A549 treated with Mapracorat at 1 μM for 4 hours (cell line): ENCODE measurements at places on chromosomes 13 and 19. TPM values are rescaled to one million over a fixed set of nuclear protein-coding genes. Genes with fewer than 3 reads are reported as not detected.

The PTGER1 gene
- total RNA-seq = 0.09 to 0.26 TPM (median 0.12 TPM) in 5 replicates

The CYP4F12 gene
- total RNA-seq = 1.7 to 2.1 TPM (median 2.0 TPM) in 5 replicates

The C13orf46 gene
- total RNA-seq = 0.13 to 0.26 TPM (median 0.20 TPM) in 5 replicates

The PSG7 gene
- total RNA-seq = 0.07 to 0.16 TPM (median 0.10 TPM) in 3 of 5 replicates, not detected in the others

The SLC46A3 gene
- 1.4 to 2.5 TPM (median 1.5 TPM) in 5 replicates for total RNA-seq

The KIR2DL1 gene
- total RNA-seq = not detected in 5 replicates

The GPR12 gene
- not detected in 5 replicates for total RNA-seq

The RASGRP4 gene
- total RNA-seq = not detected in 5 replicates

The DHX34 gene
- 26.7 to 38.6 TPM (median 35.8 TPM) in 5 replicates for total RNA-seq

The S1PR5 gene
- 1.2 to 2.0 TPM (median 1.5 TPM) in 5 replicates for total RNA-seq

The FGF21 gene
- not detected in 5 replicates for total RNA-seq

The CD79A gene
- 0.32 to 1.2 TPM (median 0.90 TPM) in 5 replicates for total RNA-seq

The MADCAM1 gene
- 0.07 to 0.49 TPM (median 0.45 TPM) in 5 replicates for total RNA-seq

The MEIOSIN gene
- total RNA-seq = 0.06 to 0.08 TPM (median 0.07 TPM) in 4 of 5 replicates, not detected in the other

The VSTM1 gene
- total RNA-seq = 0.52 to 0.83 TPM (median 0.57 TPM) in 4 of 5 replicates, not detected in the other

The SPACA4 gene
- not detected in 5 replicates for total RNA-seq

The SH2D3A gene
- 15.2 to 18.9 TPM (median 17.1 TPM) in 5 replicates for total RNA-seq

The FFAR2 gene
- total RNA-seq = not detected in 5 replicates

The CYP2F1 gene
- total RNA-seq = not detected in 5 replicates

The URAD gene
- not detected in 5 replicates for total RNA-seq

The CYP4F8 gene
- not detected in 5 replicates for total RNA-seq

The ZNF91 gene
- total RNA-seq = 0.07 to 0.30 TPM (median 0.18 TPM) in 5 replicates

The BLOC1S3 gene
- 20.2 to 27.5 TPM (median 25.3 TPM) in 5 replicates for total RNA-seq

The NEK5 gene
- 0.07 to 0.09 TPM (median 0.08 TPM) in 4 of 5 replicates, not detected in the other for total RNA-seq

The MYO9B gene
- 23.9 to 33.5 TPM (median 33.1 TPM) in 5 replicates for total RNA-seq

The ELANE gene
- total RNA-seq = not detected in 5 replicates

The SLC17A7 gene
- 0.44 to 0.71 TPM (median 0.55 TPM) in 5 replicates for total RNA-seq

The FAM174C gene
- 43.0 to 92.1 TPM (median 78.4 TPM) in 5 replicates for total RNA-seq

The SIGLEC6 gene
- not detected in 5 replicates for total RNA-seq

The PGLYRP2 gene
- 0.06 TPM in 1 of 5 replicates, not detected in the others for total RNA-seq

The NOVA2 gene
- 0.33 to 0.49 TPM (median 0.44 TPM) in 5 replicates for total RNA-seq

The SYCN gene
- total RNA-seq = not detected in 5 replicates

The CPAMD8 gene
- 0.08 to 0.13 TPM (median 0.13 TPM) in 3 of 5 replicates, not detected in the others for total RNA-seq

The NUMBL gene
- total RNA-seq = 52.9 to 83.0 TPM (median 79.0 TPM) in 5 replicates

The VRK3 gene
- 34.8 to 40.7 TPM (median 38.7 TPM) in 5 replicates for total RNA-seq

The DZIP1 gene
- total RNA-seq = 10.1 to 13.5 TPM (median 12.0 TPM) in 5 replicates

The CLDN10 gene
- 0.15 to 0.34 TPM (median 0.26 TPM) in 5 replicates for total RNA-seq

The LHB gene
- not detected in 5 replicates for total RNA-seq

The GJA3 gene
- total RNA-seq = 0.83 to 1.4 TPM (median 1.3 TPM) in 5 replicates

The RYR1 gene
- total RNA-seq = 5.4 to 6.3 TPM (median 6.1 TPM) in 5 replicates

The CGB5 gene
- total RNA-seq = 0.38 to 0.85 TPM (median 0.62 TPM) in 4 of 5 replicates, not detected in the other

The ZNF574 gene
- total RNA-seq = 29.6 to 38.8 TPM (median 36.5 TPM) in 5 replicates

The PTH2 gene
- not detected in 5 replicates for total RNA-seq

The CYP2B6 gene
- total RNA-seq = not detected in 5 replicates

The ZNF561 gene
- 8.3 to 10.7 TPM (median 9.6 TPM) in 5 replicates for total RNA-seq

The SNRNP70 gene
- total RNA-seq = 286 to 352 TPM (median 322 TPM) in 5 replicates

The WASF3 gene
- total RNA-seq = 0.08 to 0.14 TPM (median 0.12 TPM) in 5 replicates

The RNF225 gene
- 0.18 to 0.37 TPM (median 0.23 TPM) in 4 of 5 replicates, not detected in the other for total RNA-seq

The F2RL3 gene
- total RNA-seq = not detected in 5 replicates

The DACT3 gene
- 0.18 to 0.44 TPM (median 0.31 TPM) in 5 replicates for total RNA-seq

The CGB2 gene
- 0.44 TPM in 1 of 5 replicates, not detected in the others for total RNA-seq

The MBD3L2 gene
- not detected in 5 replicates for total RNA-seq

The GPC5 gene
- not detected in 5 replicates for total RNA-seq

The MPV17L2 gene
- total RNA-seq = 8.3 to 12.8 TPM (median 11.2 TPM) in 5 replicates

The GNA15 gene
- total RNA-seq = 0.08 TPM in 2 of 5 replicates, not detected in the others
